ENCODE measurements at places on chromosomes 16 and 17.
A peak's percentile ranks its signal among the peaks of the same experiment; 100 is the strongest.

DNA sequence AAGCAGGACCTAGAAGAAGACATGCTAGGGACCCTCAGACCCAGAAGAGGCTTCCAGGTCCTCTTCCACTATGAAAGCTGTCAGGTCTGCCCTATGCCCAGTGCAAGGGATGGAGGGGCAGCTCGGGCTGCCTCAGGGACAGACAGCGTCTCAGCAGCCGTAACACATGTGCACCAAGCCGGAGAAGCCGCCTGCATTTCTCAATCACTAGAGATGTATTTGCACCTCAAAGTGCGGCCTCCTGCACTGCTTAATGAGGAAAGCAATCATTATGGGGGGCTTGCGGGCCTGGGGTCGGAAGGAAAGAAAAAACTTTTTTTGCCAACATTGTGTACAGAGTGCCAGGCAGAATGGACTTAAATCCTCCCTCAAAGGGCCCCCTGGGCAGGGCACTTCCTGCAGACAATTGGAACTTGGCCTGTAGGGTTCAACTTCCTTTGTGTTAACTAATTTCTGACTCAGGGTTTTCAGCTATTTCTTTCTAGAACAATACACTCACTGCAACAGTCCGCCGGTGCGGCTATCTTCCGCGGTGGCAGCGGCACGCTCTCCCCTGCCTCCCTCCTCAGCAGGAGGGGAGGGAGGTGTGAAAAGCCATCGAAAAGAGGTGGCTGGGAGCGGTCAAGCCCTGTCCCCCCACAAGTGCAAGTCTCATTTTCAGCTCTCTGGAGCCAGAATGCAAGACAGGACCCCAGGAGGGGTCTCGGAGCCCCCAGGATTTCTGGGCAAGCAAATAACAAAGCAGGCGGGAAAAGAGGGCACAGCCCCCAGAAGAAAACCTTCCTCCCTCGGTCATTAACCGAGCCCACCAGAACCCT, 101.2 kb downstream of the ZNF423 start:
- DNase-seq, result peak; percentile 58

DNA sequence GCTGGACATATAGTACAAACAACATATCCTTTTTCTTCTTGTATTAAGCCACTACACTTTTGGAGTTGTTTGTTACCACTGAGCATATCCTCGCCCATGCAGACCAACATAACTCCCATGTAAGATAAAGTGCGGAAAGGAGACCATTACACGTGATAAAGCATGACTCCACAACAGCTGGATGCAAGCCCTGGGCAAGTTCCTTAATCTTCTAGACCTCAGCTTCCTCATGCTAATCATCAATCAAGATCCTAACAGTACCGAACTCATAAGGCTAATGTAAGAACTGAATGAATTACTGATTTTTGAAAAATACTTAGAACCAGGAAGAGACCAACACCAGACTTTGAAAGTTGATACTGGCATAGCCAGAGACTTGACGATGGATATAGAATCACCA, 47.0 kb upstream of the GSG1L start:
- DNase-seq, result peak; percentile 92

GRCh38 chr17:2140683-2141082, 85.8 kb downstream of the HIC1 start:
- DNase-seq, result no peak

- no peak for DNase-seq
These were observed 87.5 kb downstream of the ASIC2 start for GRCh38 chr17:33205552-33205951.

DNA sequence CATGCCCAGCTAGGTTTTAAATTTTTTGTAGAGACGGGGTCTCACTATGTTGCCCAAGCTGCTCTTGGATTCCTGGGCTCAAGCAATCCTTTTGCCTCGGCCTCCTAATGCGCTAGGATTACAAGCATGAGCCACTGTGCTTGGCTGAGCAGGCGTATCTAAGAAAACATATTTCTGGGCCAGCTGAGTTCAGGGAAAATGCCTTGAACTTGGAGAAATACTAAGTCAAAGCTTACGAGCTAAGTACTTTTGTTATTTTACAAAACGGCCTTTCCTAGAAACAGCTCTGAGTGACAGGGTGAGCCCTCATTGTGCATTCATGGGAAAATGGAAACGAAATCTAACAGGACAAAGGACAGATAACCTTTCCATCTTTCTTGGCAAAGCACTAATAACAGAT, 24.7 kb downstream of the DNAI2 start:
- no peak for DNase-seq

DNA sequence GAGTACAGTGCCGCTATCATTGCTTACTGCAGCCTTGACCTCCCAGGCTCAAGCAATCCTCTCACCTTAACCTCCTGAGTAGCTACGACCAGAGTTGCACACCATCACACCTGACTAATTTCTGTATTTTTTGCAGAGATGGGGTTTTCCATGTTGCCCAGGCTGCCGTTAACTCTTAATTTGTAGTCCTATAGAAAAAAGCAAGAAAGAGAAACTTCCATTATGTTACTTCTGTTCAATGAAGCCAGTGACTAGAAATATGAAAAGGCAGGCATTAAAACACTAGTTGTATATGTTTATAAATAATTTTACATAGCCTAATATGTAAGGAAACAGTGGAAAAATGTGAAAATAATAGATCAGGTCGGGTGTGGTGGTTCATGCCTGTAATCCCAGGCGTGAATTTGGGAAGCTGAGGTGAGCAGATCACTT, 9.7 kb downstream of the RAD51C start:
- no peak for DNase-seq

GRCh38 chr17:50206604-50207293, 5.3 kb upstream of the COL1A1 start:
- DNase-seq, result no peak

GRCh38 chr16:78763821-78764440, 664.5 kb downstream of the WWOX start:
- DNase-seq, result no peak

DNA sequence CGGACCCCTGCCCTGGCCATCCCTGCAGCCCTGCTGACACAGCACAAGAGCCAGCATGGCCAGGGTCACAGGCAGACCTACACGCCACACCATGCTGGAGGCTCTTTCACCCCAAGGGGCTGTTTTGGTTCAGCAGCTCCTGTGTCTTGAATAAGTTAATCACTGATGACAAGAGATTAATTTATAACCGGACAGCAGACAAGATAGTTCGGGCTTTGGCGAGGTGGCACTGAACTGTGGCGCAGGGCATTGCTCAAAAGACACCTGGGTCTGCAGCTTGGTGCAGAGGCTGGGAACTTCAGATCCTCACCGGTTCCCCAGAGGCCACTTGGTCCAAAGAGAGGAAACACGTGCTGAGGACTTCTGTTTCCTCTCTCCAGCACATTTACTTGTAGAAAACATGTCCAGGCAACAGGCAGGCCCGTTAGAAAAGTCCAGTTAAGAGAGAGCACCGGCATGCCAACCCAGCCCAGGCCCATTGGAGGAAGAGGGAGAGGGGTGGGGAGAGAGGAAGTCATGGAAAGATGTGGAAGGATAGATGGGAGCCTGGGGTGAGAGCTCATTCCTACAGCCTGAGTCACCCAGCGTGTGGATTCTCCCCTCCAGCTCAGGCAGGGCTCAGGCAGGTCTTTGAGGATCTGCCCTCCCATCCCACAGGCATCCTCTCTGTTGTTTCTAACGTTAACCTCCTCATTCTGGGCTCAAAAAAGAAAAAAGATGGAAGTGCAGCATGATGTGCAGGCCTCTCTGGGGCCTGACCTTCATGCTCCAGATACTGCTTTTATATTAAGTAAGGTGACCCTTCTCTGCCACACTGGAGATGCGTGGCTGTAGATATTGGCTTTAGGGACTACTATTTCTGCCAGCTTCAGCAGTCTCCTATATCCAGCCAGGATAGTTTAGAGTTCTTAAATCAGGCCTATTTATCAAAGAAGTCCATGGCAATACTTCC, 80.0 kb upstream of the HNF1B start:
- DNase-seq, result peak; percentile 38

- DNase-seq, result no peak
These were observed 37.6 kb downstream of the SALL1 start for GRCh38 chr16:51113236-51114125.

GRCh38 chr17:80668375-80669148, 123.9 kb downstream of the RPTOR start:
- DNase-seq, result no peak

- peak; percentile 40 for DNase-seq
These were observed 826 bp upstream of the MPO start for GRCh38 chr17:58281511-58282011.
